Vagina (tissue), 2 donors: ENCODE measurements at places on chromosomes 6 and 20. TPM values are rescaled to one million over a fixed set of nuclear protein-coding genes. Genes with fewer than 3 reads are reported as not detected.

GRCh38 chr6:118992186-118992795, 57.3 kb upstream of the MCM9 start:
- no peak for DNase-seq

GRCh38 chr6:63246581-63246980, 35.3 kb downstream of the FKBP1C start:
- no peak for DNase-seq

DNA sequence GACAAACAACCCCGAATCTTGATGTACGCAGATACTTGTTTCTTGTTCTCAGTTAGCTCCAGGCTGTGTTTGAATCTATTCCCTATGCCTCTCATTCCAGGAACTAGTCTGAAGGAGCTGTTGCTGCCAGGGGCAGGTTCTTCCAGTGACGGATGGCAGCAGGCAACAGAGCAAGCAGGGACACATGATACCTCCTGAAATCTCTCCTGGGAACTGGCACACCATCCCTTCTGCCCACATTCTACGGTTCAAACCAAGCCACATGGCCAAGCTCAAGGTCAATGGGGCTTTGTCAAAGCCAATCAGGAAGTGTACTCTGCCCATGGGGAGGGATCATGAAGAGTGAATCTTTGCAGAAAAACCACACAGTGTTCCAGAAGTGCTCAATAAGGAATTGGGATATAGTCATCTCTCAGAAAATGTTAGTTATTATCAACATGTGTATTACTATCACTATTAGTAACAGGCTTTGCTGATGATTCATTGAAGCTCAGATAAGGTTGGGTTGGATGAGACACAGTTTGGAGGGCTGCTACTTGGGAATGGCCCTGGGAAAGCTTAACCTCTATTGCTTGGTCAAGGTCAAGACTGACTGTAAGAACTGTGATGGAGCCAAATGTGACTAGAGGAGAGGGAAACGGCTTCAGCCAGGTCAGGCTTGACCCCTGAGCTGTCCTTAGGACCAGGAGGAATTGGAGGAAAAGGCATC, 454.9 kb downstream of the PTPRT start:
- DNase-seq = no peak

DNA sequence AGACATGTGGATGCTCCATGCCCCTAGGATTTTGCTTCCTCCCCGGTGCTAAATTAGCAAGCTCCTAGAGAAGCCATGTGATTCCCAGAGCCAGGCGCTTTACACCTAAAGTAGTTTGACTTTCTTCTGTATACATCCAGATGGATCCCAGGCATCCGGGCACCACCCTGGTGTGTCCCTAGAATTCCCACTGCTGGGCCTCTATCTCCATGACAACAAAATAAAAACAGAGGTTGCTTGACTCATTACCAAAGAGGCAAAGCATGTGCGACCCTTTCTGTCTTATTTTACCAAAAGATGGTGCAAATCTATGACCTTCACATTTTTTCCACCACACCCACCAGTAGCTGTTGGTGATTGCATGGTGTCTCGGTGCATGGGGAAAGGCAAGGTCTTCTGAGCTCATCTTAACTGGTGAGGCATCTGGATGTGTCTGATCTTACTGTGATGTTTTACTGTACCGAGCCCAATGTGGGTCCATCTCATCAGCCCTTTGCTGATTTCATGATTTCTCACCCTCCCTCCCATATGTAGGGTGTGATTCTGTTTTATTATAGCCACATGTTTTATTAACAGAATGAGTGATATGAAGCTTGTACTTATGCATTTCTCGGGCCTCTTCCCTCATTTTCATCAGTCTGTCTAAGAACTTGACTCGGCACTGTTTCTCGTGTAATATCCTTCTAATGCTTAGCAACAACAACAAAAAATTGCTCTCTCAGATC, 27.4 kb upstream of the VAPB start:
- no peak for DNase-seq

Gene OGFRL1
- 34.1 TPM for total RNA-seq

DNA sequence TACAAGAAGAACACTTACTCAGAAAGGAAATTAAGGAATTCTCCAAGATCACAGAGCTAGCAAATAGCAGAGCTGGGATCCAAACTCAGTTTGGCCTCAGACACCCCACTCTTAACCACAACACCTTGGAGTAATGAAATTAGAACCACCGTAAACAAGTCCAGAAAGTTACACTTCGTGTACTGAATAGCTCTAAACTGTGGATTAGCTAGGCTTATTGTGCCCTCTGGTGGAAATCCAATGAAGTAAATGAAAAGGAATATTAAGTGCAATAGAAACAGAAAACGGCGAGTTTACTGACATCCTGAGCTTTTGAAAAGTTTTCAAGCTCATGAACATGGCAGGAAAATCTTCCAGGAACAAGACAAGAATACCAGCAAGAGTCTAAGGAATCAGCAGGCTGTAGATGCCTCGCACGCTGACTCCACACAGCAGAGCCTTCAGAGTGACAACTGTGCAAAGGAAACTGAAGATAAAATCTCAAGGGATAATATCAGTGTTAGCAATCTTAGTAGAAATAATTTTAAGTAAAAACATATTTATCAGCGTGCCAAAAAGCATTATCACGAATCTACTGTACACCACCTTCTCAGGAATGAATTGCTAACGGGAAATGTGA, 34.6 kb downstream of the FBXO5 start:
- no peak for DNase-seq

Gene MTFR2
- total RNA-seq = 1.2 TPM

DNA sequence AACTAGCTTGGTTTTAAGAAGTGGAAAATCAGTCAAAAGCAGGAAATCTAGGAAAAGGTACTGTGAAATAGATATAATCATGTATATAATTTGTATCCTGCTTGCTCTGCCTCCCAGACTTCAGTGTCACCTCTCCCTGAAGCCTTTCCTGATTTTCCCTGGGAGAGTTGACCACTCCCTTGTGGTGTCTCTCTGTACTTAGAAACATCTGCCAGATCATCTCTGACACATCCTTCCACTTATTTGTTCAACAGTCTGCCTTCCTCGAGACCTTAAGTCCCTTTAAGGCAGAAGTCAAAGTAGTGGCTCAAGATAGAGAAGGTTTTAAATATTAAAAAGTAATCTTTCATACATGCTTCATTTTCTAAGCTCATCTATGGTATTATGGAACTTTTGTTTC, 236.5 kb downstream of the CDKAL1 start:
- DNase-seq = no peak

DNA sequence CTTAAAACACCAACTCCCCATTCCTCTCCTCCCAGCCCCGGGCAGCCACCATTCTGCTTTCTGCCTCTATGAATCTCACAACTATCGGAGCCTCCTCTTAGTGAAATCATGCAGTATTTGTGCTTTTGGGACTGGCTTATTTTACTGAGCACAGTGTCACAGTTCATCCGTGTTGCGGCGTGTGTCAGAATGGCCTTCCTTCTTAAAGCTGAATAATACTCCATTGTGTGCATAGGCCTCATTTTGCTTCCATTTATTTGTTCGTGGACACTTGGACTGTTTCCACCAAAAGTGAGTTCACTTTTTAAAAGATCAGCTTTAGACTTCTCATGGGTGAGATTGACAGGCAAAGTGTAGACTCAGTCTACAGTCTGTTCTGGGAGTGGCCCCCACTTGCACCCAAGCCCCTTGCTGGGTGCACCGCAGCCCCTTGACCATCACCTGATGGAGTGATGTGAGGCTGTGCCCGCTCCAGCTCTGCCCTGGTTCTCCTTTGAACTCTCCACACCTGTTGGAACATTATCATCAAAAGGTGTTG, 12.6 kb downstream of the DUSP22 start:
- no peak for DNase-seq

Gene AHI1
- 28.7 TPM for total RNA-seq

DNA sequence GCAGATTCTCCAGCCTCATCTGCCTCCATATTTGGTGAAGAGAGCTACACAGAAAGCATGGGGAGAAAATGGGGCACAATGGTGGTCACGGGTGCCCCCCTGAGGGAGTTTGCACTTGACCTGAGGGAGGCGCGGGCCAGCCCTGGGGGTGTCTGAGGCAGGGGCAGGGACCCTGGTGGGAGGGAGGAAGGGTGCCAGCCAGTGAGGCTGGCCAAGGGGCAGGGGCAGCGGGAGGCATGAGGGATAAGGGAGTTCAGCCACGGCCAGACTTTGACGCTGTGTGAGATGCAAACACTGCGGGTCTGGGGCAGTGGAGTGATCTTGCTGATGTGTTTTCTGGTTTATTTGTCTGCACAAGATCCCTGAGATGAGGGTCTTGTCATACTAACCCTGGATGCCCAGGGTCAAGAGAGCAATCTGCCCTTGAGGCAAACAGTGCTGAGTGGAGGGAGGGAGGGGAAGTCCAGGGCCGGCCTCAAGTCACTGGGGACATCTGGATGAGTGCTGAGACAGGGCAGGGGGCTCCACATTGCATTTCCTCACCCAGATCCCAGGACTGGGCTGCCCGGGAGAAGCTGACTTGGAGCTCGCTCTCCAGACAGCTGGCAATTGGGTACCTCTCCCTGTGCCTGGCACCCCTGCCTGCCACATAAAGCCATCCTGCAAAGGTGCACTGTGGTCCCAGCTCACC, 8.8 kb upstream of the PCMTD2 start:
- DNase-seq = no peak

GRCh38 chr6:169885131-169885530, 133.7 kb downstream of the ERMARD start:
- no peak for DNase-seq

DNA sequence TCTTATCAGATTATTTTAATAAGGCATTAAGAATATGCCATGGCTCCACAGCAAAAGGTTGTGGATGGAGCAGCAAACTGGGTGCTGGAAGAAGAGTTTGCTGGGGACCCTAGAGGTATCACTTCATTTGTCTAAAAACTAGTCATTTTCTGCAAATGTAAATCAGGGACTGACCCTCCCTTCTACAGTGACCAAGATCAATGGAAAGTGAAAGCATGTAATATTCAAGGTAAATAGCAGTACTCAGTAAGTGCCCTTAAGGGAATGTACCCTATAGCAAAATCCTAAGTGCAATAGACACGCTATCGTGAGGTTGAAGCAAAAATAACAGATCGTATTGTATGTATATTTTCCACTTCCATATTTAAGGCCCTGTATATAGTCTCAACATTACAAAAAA, 38.7 kb downstream of the TRDN start:
- DNase-seq = no peak

Gene TFAP2A
- total RNA-seq = 19.4 TPM

GRCh38 chr6:170444056-170444591, 109.0 kb downstream of the PSMB1 start:
- DNase-seq = no peak

DNA sequence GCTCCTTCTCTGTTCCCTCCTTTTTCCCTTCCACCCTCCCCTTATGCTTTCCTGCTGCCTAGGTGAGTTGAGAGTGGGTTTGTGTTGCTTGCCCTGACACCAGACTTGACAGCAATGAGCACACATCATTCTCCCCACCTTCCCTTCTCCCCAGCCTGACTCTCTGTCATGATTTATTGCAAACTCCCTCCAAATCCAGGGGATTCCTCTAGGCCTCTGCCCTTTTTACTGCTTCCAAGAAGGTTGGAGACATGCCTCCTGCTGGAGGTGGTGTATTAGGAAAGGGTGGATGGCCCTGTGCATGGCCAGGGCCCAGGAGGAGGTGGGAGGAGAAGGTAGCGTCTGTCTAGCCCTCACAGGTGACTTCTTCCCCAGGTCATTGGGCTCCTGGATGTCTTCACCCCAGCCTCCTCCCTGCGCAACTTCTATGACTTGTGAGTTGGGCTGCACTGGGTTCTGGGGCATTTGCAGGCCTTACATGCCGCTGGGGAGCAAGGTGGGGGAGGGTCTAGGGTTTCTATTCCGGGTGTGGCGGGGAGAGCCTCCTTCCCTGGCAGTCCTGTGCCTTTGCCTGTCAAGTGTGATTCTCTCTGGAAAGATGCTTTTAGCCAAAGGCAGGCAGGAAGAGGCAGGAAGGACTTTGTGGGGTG, 2.1 kb downstream of the MAPK13 start:
- DNase-seq = no peak

DNA sequence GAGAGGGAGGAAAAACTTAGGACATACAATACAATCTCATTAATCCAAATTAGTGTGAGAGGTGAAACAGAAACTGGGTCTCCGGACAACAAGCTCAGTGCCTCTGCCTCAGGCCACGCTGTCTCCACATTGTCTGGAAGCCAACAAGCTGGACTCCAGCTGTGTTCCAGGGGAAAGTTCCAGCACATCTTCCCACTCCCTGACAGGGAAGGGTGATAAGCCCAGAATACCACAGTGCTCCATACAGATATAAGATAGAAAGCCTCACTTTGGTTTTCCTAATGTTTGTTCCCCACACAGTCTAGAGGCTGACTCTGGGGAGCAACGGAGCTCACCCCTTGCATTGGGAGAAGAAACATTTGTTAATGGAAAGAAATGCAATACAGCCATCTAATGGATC, 117.1 kb upstream of the SPTLC3 start:
- no peak for DNase-seq

DNA sequence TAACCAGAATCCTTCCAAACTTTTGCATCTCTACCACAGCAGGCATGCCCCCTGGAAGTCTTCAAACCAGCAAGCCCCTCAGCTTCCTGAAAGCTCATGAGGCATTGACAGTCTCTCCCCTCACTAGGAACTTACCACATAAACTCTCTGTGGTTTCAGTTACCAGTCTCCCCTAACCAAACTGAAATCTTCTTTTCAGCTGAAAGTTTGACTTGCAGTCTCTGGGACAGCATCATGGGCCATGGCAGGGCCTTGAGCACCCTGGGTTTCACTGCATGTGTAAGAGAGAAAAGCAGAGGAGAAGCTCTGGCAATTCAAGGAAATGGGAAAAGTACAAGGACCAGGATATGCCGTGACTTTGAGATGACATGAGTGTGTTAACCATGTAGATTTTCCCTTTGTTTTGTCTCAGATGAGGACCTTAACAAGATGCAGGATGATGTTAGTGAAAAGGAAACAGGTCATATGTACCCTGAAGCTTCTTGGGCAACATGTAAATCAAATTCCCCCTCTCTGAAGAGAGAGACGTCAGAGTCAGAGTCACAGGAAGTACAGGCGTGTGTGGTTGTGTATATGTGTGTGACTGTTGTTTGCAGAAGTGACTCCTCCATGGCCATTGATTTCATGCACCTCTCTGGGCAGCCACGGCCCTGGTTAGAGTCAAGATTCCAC, 106.3 kb downstream of the TNFRSF21 start:
- DNase-seq = no peak

Gene LTA
- not detected for total RNA-seq

GRCh38 chr20:49948809-49949507, 12.8 kb downstream of the RNF114 start:
- DNase-seq = no peak

DNA sequence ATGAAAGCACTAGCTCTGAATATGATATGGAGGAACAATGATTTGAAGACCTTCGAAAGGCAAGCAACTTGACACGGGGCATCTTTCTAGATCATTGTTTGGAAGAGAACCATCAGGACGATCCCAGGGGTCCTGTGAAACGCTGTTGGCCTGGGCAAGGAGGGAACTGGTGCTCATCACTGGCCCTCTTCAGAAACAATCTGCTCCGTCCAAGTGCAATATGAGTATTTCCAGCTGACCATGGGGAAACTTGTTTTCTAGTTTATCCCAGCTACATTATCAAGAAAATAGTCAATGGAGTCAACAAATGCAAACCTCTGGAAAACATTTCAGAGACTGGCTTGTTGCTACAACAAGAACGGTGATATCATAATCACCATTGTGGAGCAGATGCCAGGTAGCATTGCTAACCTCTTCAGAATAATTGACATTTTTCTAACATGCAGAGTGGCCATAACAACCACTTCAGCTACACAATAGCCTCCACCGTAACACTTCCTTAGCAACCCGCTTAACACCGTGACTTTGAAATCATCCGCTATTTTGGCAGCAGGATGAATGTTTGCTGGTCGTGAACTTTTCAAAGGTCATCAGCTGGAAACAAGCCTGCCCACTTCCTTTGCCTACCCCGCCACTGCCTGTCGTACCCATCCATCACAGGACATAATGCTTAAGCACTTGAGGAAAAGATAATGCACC, 112.0 kb upstream of the PDE10A start:
- DNase-seq = no peak

Gene BAK1
- 19.2 TPM for total RNA-seq

Gene EPHA7
- 2.7 TPM for total RNA-seq
